A375 (cell line): ENCODE measurements at places on chromosomes 16 and 17. TPM values are rescaled to one million over a fixed set of nuclear protein-coding genes. Genes with fewer than 3 reads are reported as not detected.

Gene SRSF1
- total RNA-seq, result 311 and 374 TPM in 2 replicates

Gene NXPH3
- total RNA-seq, result not detected in 2 replicates

Gene STAT5B
- total RNA-seq, result 25.1 and 27.2 TPM in 2 replicates

Gene ATP2A1
- total RNA-seq, result 0.53 and 1.2 TPM in 2 replicates

Gene KIF2B
- not detected in 2 replicates for total RNA-seq

Gene PTX4
- total RNA-seq, result not detected in 2 replicates

Gene CA10
- total RNA-seq, result not detected in 2 replicates

Gene DNASE1
- 6.1 and 9.8 TPM in 2 replicates for total RNA-seq

Gene NPIPA8
- total RNA-seq, result not detected in 2 replicates

Gene CCT6B
- total RNA-seq, result 0.15 and 3.0 TPM in 2 replicates

Gene DNAJA3
- total RNA-seq, result 112 and 124 TPM in 2 replicates

Gene DNAH9
- total RNA-seq, result 14.9 and 17.8 TPM in 2 replicates

Gene DHX38
- total RNA-seq, result 124 and 125 TPM in 2 replicates

Gene MCRIP2
- total RNA-seq, result 54.2 and 55.8 TPM in 2 replicates

Gene MYO15A
- total RNA-seq, result 0.27 and 0.41 TPM in 2 replicates

Gene NPIPA5
- total RNA-seq, result 1.4 TPM in 1 of 2 replicates, not detected in the other

Gene OR2C1
- total RNA-seq, result not detected in 2 replicates

Gene C17orf78
- total RNA-seq, result not detected in 2 replicates
